ENCODE measurements at places on chromosomes 12 and 14.

- DNase-seq, result no peak
Measured at GRCh38 chr12:88419794-88420193, 160.5 kb downstream of the KITLG start.

DNA sequence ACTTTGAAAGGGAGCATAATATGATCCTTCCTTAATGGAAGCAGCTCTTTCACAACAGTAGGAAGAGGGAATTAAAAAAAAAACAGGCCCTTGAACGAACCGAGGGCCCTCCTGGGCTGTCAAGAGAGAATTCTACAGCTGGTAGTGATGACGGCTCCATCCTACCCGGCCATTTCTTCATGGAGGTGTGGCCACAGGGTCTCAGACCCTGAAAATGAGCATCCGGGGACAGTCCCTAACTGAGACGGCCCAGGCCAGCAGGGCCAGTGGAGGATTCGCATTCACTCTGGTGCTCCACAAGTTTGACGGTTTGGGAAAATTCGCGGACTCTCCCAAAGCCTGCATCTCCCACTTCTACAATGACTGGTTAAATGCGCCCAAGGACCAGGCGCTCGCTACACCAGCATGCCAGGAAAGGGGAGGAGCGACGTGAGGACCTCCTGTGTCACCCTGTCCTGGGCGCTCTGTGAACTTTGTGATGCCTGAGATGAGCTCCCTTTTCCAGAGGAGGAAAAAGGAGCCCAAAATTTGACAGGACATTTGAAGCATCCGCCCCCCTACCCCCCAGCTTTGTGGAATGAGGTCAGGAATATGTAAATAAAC is 66.8 kb downstream of the BCL11B start:
- DNase-seq, result no peak

DNA sequence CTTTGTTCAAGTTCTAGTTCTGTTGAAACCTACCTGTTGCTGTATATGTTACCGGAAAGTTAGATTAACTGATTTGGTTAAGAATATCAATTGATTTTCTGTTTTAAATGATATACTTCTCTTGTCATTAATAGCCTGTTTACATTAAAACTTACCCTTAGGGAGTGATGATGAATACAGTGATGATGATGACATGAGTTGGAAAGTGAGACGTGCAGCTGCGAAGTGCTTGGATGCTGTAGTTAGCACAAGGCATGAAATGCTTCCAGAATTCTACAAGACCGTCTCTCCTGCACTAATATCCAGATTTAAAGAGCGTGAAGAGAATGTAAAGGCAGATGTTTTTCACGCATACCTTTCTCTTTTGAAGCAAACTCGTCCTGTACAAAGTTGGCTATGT is 33.0 kb downstream of the CAND1 start:
- no peak for DNase-seq

DNA sequence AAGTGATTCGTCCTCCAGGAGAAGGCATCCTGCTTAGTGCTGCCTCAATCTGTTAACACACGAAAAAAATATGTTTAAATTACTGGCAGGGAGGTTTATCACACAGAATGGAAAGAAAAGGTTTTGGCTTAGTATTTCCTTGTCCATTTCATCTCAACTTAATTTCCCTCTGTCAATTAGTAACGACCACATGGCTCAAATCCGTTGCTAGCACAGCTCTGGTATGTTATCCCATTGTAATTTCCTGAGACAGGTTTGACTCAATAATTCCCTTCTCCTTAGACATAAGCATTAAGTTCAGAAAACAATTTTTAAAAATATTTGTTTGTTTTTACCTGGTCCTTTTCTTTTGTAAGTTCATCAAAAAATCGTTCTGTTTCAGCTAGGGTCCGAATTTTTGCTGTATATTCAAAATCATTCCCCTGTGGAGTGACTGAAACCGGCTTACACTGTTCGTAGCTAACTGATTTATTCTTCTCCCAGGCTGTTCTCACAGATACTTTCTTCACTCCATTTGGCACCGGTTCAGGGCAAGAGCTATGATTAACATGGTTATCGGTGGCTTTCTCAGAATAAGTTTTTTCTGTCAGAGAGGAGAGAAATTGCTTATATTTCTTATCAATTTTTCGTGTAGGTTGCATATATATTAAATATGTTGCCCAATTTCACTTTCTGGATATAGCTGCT is 10.1 kb upstream of the PITPNM2 start:
- no peak for DNase-seq

DNA sequence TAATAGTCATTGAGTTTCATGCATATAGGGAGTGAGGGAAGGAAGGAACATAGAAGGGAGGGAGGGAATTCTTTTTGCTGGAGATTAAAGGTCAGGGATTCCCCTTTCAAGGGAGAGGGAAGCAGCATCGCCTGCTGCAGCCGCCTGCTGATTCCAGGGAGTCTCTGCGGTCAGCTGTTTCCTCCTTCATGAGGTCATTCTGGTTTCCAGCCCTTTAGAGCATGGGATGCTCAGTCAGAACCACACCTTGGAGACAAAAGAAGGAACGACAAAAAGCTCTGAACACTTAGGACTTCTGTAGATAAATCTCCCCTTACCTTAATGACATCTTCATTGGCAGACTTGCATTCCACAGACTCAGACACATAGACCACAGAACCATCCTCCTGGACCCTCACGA is 923.0 kb upstream of the TMEM132C start:
- DNase-seq, result no peak

- DNase-seq, result no peak
Measured at GRCh38 chr12:97748298-97748697, 285.7 kb downstream of the RMST start.

GRCh38 chr12:5505751-5506150 is 73.8 kb downstream of the NTF3 start:
- DNase-seq, result no peak

DNA sequence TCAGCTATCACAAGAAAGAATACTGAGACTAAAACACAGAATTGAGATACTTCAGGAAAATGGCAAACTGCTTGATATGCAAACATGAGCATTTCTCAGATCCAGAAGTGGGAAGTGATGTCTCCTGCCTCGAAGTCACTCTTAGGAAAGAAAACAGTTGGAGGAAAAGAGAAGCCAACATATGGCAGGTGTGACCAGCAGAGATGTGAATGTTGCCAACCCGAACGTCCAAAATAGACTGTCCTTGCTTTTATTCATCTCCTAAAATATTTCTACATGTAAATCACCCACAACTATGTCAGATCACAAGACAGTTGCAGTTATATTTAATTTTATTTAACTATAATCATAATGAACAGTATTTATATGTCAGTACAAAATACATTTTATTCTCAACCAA is 687.6 kb downstream of the GALC start:
- DNase-seq, result no peak

- no peak for DNase-seq
Measured at GRCh38 chr12:99766408-99766807, 118.9 kb downstream of the GARIN6 start.

- DNase-seq, result no peak
Measured at GRCh38 chr12:119202544-119202943, 23.8 kb downstream of the HSPB8 start.

- DNase-seq, result no peak
Measured at GRCh38 chr14:45133683-45134050, 614 bp downstream of the FKBP3 start.

Data from neural crest cell (in vitro differentiated cells).